ENCODE measurements at places on chromosomes 2 and 18.

DNA sequence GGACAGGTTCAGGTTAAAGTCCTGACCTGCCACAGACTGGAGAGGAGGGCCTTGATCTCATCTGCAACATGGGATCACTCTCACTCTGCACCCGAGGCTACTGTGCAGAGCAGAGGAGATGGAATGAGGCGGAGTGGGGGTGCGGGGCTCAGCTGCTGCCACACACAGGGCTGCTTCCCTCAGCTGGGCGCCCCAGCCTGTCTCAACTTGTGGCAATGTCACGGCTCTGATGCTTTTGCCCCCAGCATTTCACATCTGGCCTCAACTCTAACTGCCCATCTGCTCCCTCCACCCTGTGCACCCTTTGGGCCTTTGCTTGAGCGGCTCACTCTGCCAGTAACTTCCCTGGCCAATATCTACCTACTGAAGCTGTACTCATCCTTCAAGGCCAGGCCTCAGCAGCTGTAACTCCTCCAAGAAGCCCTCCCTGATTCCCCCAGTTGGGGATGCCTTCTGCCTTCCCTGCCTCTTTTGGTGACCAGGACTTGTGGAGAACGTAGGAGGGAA, 70.3 kb downstream of the POLR1A start:
- DNase-seq, result no peak

- no peak for DNase-seq
These were observed 624.7 kb downstream of the LRP1B start for GRCh38 chr2:141506135-141506534.

GRCh38 chr18:9711361-9712129, 3.4 kb downstream of the RAB31 start:
- DNase-seq, result no peak

DNA sequence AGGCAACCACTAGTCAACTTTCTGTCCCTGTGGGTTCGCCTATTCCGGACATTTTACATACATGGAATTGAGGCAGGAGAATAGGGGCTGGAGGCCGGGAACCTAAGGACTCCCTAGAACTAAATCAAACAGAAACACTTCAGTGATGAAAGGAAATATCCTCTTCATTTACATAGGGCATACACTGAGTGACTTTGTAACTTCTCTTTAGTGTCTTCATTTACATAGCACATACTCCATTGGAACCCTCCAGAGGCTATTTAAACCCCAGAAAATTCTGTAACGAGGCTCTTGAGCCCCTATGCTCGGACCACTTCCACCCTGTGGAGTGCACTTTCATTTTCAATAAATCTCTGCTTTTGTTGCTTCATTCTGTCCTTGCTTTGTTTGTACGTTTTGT, 56.5 kb downstream of the CCDC195 start:
- no peak for DNase-seq

GRCh38 chr2:95013726-95014125, 11.8 kb upstream of the MAL start:
- DNase-seq, result no peak

GRCh38 chr18:36706134-36706881, 122.5 kb downstream of the TPGS2 start:
- DNase-seq, result no peak

- DNase-seq, result no peak
These were observed 18.7 kb downstream of the CLK1 start for GRCh38 chr2:200845669-200846325.

DNA sequence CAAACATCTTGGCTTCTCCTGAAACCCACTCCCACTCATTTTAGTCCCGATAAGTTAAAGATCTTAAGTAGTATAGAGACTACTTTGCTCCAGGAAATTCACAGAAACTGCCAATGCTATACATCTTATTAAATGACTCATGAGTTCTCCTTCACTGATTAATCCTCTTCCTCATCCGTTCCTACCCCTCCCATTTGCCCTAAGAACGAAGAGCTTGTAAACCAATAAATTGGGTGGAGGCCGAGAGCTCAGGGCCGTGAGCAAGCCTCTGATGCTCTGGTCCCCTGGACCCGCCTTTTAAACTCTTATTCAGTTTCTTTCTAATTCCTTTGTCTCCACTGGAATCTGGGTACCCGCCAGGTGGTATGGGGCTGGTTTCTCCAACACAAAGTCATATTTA, 68.6 kb downstream of the METTL8 start:
- DNase-seq, result no peak

DNA sequence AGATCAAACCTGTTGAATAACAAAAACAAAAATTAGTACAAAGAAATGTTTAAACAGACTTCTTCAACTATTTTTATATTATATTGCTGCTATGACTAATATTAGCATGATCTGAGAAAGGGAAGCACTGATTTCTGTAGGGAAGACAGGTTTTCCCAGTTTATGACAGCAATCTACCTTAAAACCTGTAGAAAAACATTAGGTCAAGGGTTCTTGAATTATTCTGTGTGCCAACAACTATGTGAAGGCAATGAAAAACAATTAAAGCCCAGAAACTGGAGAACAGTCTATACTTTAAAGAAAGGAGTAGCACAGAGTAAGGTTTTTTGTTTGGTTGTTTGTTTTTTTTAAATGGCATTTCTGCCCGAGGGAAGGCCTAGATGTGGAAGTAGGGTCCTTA, 23.3 kb downstream of the PUM2 start:
- no peak for DNase-seq

DNA sequence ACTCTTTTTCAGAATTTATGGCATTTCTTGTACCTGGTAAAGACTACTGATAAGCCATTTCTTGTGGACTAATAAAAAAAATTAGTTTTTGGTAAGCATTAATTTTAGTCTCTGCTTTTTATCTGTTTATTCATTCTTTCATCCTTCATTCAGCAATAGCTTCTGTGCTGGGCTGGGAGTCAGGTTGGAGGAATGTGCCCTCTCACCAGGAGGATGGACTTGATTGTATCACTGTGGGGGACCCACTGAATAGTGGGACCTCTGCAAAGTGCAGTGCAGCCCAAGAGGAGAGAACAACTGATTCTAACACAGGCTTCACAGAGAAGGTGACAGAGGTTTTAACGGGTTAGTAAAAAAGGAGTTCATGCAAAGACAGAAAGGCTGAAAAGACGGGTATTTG, 39.1 kb downstream of the CDC42EP3 start:
- DNase-seq, result no peak

- DNase-seq, result no peak
These were observed 8.3 kb upstream of the GATA6 start for GRCh38 chr18:22161090-22161489.

GRCh38 chr18:79945118-79946042, 6.1 kb downstream of the SLC66A2 start:
- DNase-seq, result no peak

DNA sequence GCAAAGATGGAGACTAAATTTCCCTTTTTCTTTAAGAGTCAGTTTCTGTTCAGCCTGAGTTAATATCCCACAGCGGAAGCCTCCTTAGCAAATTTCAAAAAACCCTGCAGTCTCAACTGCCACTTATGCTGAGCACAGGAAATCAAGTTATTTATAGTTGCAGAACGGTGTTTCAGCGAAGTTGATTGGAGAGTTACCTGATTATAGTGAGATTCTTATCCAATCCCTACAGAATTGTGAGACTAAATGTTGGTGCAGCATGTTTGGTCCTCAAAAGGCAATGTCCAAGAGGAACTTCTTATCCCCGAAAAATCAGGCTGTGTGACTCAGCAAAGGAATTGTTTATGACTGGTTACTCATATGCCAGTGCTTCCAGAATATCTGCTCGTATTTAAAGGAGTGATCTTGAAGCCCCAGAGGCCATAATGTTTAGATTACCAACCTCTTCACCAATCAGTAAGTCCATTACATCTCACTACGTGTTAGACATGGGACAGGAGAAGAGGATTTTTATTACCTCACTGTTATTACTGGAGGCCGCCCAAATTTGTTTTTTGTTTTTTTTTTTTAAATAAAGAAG, 67.9 kb downstream of the LRRFIP1 start:
- no peak for DNase-seq

- no peak for DNase-seq
These were observed 23.9 kb downstream of the BAZ2B start for GRCh38 chr2:159592441-159592840.

DNA sequence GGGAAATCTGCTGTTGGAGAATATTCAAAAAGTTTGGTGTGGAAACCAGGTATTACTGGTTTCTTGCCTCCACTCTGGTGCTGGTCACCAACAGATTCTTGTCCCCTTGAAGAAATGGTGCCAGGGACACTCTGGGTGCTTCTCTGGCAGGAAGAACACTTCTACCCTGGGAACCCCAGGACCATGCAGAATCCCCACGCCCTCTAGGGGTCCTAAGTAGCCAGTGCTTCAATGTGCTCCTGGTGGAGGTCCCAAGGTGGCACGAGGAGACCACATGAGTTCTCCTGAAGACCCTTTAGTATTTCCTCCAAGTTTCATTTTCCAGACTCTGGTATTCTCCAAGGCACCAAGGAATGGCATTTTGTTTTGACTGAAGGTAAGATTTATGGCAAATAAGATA, 380.6 kb downstream of the TSN start:
- DNase-seq, result no peak

- DNase-seq, result no peak
These were observed 41.0 kb upstream of the ZFP36L2 start for GRCh38 chr2:43267381-43267780.

- no peak for DNase-seq
These were observed 40.6 kb downstream of the CFAP210 start for GRCh38 chr2:169653636-169654035.

GRCh38 chr18:24976502-24976901, 375.5 kb downstream of the ZNF521 start:
- DNase-seq, result no peak

GRCh38 chr2:68732036-68732932, 2.3 kb upstream of the ARHGAP25 start:
- no peak for DNase-seq

DNA sequence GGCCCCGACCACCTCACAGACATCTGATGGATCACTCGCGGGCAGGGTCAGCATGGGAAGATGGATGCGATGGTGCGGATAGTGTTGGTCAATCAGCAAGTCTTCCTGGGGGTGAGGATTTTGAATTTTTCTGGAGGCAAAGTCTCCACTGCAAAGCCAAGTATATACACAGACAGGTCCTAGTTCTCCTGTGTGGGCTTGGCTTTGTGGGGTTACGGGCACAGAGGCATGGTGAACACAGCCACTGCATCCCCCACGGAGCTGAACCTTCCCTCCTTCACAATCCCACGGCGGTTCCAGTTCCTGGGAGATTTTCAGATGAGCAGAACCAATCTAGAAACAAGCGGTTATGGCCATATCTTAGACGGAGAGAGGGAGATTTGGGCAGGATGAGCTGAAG, 35.8 kb downstream of the CNGA3 start:
- no peak for DNase-seq

GRCh38 chr2:226423498-226423960, 376.1 kb downstream of the IRS1 start:
- peak; percentile 10 for DNase-seq

DNA sequence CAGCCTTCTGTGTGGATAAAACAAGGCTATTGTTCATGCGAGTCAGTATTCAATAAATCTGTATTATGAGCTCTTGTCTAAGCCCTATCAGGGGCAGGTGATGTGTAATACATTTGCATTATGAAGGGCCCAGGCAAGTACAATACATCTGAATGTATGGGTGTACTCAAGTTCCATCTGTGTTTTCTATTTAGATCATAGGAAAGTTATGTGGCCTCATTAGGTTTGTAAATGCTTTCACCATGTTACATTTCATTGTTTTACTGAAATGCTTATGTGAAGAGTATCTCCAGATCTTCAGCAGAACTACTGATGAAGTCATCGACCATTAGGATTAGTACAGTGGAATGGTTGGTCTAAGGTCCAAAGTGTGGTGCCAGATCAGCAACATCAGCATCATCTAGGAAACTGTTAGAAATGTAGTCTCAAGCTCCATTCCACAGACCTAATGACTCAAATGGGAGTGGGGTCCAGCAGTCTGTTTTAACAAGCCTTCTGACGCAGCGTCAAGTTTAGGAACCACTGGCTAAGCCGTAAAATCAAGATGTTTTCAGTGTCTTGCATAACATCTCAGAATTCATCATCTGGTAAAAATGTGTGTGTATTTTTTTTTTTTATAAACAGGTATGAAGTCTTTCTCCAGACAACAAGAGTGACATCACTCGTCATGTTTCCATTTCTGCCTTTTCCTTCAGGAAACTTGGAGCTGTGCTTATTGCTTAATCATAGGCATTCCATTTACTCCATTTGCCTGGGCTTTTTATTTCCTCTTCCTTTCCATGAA, 80.5 kb downstream of the LYPD6 start:
- no peak for DNase-seq

DNA sequence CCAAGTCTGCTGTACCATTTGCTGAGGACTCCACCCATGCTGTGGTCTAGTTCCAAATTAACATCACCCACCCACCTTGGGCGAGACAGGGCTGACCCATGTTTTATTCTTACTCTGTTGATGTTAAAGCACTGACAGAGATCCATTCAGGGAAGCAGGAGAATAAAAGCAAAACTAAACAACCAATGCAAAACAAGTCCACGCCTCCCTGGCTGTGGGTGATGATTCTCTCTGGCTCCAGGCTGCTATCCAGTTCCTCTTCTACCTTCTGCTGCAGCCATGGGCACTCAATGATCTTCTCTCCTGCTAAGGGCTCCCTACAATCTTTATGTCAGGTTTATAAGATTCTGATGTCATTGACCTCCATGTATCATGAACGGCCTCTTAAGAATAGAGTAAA, 786.6 kb upstream of the ID2 start:
- no peak for DNase-seq

DNA sequence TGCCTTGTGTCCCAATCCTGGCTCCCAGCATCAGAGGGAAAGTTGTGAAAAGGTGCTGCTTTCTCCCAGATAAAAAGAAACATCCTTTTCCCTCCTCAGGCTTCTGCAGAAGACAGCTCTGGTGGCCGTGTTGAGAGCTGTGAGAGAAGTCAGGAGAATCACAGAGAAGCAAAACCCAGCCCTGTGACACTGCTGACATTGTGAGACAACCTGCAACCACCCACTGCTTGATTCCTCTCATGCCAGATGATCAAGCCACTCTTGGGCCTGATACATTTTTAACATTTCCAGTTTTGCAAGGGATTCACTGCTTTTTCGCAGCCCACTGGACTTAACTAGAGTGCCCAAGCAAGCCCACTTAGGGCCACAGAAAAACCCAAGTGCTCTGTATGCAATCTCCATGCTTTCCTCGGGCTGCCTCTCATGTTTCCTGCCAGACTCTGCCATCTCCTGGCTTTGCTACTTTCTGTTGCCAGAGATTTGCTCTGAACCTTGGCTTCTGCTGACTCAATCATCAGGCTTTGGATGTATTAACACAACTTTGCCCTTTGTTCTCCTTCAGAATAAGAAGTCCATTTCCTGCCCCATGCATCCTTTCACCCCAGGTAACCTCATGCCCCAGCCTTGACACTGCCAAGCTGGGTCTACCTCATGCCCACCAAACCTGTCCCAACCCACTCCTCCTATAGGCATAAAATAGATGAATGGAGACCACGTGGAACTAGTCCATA, 24.9 kb upstream of the TTR start:
- no peak for DNase-seq

- no peak for DNase-seq
These were observed 32.0 kb downstream of the CTAGE1 start for GRCh38 chr18:22385718-22386117.

GRCh38 chr2:106562268-106563186, 75.4 kb downstream of the CD8B2 start:
- no peak for DNase-seq

GRCh38 chr2:233247744-233248143, 3.7 kb upstream of the ATG16L1 start:
- DNase-seq, result peak; percentile 13

Data from T-helper 17 cell (primary cell).